ENCODE measurements at places on chromosomes 5 and 9. TPM values are rescaled to one million over a fixed set of nuclear protein-coding genes. Genes with fewer than 3 reads are reported as not detected.
A peak's percentile ranks its signal among the peaks of the same experiment; 100 is the strongest.

The ELAVL2 gene
- total RNA-seq, result not detected

The DNM1 gene
- total RNA-seq, result 31.9 TPM

The F12 gene
- not detected for total RNA-seq

The DMRTA1 gene
- total RNA-seq, result not detected

The RNF183 gene
- total RNA-seq, result not detected

The PPP1R26 gene
- total RNA-seq, result 25.5 TPM

The BSPRY gene
- total RNA-seq, result not detected

The KCNIP1 gene
- not detected for total RNA-seq

The DIRAS2 gene
- not detected for total RNA-seq

The LCN2 gene
- not detected for total RNA-seq

The RASEF gene
- not detected for total RNA-seq

DNA sequence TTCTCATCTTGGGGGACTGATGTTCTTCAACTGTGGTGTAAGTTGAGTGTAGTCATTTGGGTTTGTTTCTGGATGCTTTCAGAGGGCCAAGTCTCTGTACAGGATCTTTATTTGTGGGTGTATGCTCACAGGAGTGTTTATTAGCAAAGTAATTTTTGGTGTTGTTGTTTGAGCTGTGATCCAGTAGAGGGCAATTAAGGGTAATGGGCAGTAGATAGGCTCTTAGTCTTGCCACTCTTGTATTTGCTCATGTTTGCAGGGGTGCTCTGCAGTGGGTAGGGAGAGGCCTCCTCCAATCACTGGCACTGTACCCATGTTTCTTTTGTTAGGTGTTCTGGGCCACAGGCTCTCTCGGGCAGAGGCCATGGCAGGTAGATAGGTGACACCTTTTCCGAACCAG, 45.9 kb upstream of the ITGA2 start:
- no peak overlapping the region for H3K4me3 ChIP-seq
- H3K27ac ChIP-seq, result no peak overlapping the region
- no peaks in the 10 kb centered on the region for H3K27me3 ChIP-seq
- peaks cover 2% of the 10 kb centered on the region for H3K4me1 ChIP-seq
- no peak for DNase-seq

DNA sequence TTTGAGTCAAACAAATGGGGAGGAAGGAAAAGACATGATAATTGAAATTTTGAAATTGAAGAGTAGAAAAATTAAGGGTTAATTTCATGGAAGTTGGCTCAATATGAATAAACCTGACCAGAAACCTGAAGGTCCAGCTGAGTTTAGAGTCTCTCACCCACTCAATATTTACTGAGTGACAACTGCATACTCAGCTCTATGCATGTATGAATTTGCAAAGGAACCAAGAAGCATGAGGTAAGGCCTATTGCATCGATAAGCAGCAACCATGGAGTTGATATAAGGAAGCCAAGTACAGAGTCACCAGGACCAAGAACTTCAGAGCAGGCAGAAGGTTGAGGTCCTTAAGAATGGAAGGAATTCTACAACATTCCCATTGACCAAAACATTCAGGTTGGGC, 163.4 kb downstream of the SEMA5A start:
- no peak for DNase-seq
- H3K27ac ChIP-seq, result no peak overlapping the region
- H3K36me3 ChIP-seq, result peaks cover 4% of the 10 kb centered on the region
- H3K4me3 ChIP-seq, result no peak overlapping the region
- no peaks in the 10 kb centered on the region for H3K27me3 ChIP-seq

DNA sequence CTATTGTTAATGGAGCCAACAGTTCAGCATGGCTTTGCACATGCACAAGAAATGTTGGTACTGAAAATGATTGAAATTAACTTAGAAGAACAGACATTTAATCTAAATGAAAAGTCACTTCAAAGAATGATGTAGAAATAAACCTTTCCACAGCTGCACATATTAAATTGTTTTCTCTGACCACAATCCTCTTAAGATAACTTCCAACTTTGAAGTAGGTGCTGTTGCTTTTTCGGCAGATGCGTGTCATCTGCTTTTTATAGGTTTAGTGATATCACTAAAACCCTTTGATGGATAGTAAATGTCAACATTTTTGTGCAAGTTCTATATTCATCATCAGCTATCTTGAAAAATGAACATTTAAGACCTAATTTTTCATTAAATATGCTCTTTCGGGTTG, 25.3 kb upstream of the SLC1A3 start:
- no peak for DNase-seq
- H3K27me3 ChIP-seq, result no peaks in the 10 kb centered on the region
- no peaks in the 10 kb centered on the region for H3K4me1 ChIP-seq
- no peaks in the 10 kb centered on the region for H3K36me3 ChIP-seq

DNA sequence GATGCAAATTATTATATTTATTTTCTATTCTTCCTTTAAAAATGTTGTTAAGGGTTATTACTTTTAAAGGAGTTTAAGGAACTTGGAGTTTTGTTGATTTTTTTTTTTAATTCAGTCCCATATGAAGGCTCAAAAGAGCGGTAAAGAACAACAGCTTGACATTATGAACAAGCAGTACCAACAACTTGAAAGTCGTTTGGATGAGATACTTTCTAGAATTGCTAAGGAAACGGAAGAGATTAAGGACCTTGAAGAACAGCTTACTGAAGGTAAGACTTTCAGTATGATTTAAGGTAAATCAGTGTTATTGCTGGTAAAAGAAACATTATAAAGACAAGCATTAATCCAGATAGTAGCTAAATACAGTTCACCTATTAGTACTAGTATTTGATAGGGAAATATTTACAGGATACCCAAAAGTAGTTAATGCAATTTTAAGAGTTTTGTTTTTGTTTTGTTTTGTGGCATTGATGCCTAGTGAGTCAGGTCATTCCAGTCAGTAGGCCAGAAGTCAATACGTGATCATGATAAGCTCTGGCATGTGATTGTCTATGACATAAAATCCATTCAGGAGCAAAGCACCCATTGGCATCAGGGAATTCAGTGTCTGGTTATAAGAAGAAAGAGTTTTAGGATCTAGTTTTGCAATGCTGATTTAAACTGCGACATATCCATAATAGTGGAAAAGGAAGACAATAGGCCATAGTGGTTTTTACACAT, 49.2 kb downstream of the CNTRL start:
- H3K36me3 ChIP-seq, result peaks cover 19% of the 10 kb centered on the region
- H3K4me3 ChIP-seq, result no peak overlapping the region
- no peak for DNase-seq
- H3K27ac ChIP-seq, result no peak overlapping the region
- H3K4me1 ChIP-seq, result no peaks in the 10 kb centered on the region

DNA sequence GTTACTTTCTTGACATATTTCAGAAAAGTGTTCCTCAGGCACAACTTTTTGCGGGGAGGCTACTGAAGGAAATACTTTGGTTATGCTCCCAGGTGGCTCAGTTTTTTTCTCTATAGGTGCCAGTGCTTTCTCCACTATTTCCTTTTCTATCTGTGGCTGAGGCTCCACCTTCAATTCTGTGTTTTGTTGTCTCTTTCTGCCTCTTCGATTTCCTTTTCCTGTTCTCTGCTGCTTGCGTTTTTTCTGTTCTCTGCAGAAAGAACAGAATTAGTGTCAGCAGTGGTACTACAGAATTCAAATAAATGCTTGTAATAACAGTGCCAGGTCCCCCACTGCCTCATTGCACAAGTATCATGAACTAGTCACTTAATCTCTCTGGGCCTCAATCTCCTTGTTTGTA, 7.0 kb downstream of the HEMGN start:
- H3K4me3 ChIP-seq, result no peak overlapping the region
- no peak overlapping the region for H3K27ac ChIP-seq
- H3K4me1 ChIP-seq, result no peaks in the 10 kb centered on the region
- H3K27me3 ChIP-seq, result no peaks in the 10 kb centered on the region

GRCh38 chr9:34659592-34660253, 2.7 kb downstream of the CCL27 start:
- H3K4me1 ChIP-seq, result peaks cover 9% of the 10 kb centered on the region
- H3K36me3 ChIP-seq, result peaks cover 28% of the 10 kb centered on the region
- no peaks in the 10 kb centered on the region for H3K27me3 ChIP-seq
- no peak overlapping the region for H3K4me3 ChIP-seq
- no peak for DNase-seq

- H3K4me1 ChIP-seq, result no peaks in the 10 kb centered on the region
- peak overlapping the region; percentile 43 for H3K4me3 ChIP-seq
- DNase-seq, result no peak
Measured at GRCh38 chr9:16828340-16829281, 41.9 kb downstream of the BNC2 start.

GRCh38 chr9:1759771-1760300, 255.3 kb upstream of the SMARCA2 start:
- H3K4me1 ChIP-seq, result no peaks in the 10 kb centered on the region
- no peak overlapping the region for H3K27ac ChIP-seq
- H3K36me3 ChIP-seq, result no peaks in the 10 kb centered on the region
- H3K27me3 ChIP-seq, result no peaks in the 10 kb centered on the region

DNA sequence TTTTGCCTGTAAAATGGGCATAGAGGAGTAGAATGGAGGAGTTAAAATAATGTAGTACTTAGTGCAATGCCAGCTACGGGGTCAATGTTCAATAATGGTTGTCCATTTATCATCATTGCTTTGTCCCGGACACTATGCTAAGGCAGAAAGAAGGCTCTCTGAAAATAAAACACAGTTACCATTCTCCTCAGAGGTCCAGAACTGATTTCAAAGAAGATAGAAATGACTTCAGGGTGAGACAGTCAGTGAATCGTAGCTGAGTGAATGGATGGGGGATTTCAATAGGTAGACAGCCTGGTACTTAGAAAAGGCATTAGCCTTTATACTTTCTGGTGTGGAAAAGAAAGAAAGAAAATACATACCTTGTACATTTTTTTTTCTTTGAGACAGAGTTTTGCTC, 1.2 kb upstream of the AK3 start:
- no peak overlapping the region for H3K4me3 ChIP-seq
- H3K27ac ChIP-seq, result peak overlapping the region; percentile 87
- no peaks in the 10 kb centered on the region for H3K27me3 ChIP-seq
- peaks cover 17% of the 10 kb centered on the region for H3K4me1 ChIP-seq
- DNase-seq, result no peak

- H3K4me1 ChIP-seq, result no peaks in the 10 kb centered on the region
- H3K27me3 ChIP-seq, result no peaks in the 10 kb centered on the region
- H3K4me3 ChIP-seq, result no peak overlapping the region
- no peak for DNase-seq
- H3K27ac ChIP-seq, result no peak overlapping the region
Measured at GRCh38 chr9:86572904-86573303, 218.7 kb upstream of the TUT7 start.

GRCh38 chr5:79850316-79850822, 140.7 kb downstream of the MTX3 start:
- no peak overlapping the region for H3K4me3 ChIP-seq
- H3K36me3 ChIP-seq, result no peaks in the 10 kb centered on the region
- no peaks in the 10 kb centered on the region for H3K27me3 ChIP-seq

GRCh38 chr5:144203750-144204596, 33.3 kb downstream of the KCTD16 start:
- peak; percentile 64 for DNase-seq
- H3K4me3 ChIP-seq, result no peak overlapping the region
- H3K27me3 ChIP-seq, result no peaks in the 10 kb centered on the region
- no peaks in the 10 kb centered on the region for H3K4me1 ChIP-seq
